ENCODE measurements at places on chromosomes 6 and 20.

DNA sequence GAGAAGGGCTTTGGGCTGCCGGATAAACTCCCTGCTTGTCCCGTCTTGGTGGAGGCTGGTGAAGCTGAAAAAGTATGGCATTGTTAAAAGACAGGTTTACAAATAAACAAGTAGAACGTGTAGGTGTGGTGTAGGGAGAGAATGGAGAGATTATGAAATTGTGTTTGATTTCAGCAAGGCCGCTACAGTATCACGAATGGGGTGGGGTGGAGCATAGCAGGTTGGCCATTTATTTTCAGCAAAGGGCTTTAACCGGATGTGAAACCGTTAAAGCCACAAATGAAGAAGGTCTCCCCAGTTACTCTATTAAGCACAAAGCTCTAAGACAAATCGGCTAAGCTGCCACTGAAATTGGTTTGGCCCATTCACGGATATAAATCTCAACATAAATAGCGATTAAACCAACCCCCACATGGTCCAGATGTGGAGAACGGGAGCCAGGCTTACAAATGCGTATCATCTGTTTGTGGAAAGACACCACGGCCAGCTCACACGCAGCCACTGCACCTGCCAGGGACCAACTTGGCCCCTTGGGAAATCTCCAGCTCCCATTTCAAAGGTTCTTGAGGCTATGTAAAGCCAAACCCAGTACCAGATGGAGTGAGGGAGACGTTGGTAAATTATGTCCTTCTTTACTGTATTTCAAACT is 94.0 kb downstream of the ZMYND8 start:
- DNase-seq, result peak; percentile 69

DNA sequence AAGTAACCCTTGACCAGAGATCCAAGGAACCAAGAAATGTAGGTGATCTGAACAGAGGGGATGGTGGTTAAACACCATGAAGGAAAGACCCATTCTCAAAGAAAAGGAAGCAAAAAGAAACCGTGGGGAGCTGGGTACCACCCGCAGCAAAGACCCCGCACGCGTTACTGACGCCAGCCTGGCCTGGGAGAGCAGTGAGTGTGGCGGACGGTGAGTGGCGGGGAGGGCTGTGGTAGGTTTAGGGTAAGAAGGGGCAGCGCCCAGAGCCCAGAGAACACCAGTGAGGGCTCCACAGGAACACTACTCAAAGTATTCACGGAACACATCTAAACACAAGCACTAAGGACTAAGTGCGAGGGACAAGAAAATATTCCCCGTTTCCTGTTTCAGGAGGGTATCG is 4.2 kb downstream of the GMEB2 start:
- no peak for DNase-seq

DNA sequence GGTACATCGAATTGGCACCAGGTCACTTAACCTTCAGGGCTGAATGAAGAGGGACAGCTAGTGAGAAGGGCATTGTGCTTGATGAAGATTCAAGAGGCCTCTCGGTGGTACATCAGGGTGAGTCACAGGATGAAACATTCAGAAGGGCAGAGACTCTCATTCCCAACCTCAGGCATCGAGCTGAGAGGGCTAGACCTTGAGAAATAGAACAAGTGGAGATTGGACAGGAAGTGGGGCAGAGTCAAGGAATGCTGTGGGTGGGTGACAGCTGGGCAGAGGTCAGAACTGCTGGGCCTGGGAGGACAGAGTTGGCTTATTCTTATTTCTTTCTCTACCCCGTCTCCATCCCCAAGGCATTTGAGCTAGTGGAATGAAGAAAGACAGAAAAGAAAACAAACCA is 126.0 kb downstream of the SCML4 start:
- no peak for DNase-seq

- no peak for DNase-seq
These were observed 149.5 kb downstream of the RNF144B start for GRCh38 chr6:18536591-18537055.

- DNase-seq, result peak; percentile 12
These were observed 3.1 kb downstream of the TNF start for GRCh38 chr6:31578184-31579118.

- DNase-seq, result no peak
These were observed 175.0 kb upstream of the CCN2 start for GRCh38 chr6:132126150-132126549.

DNA sequence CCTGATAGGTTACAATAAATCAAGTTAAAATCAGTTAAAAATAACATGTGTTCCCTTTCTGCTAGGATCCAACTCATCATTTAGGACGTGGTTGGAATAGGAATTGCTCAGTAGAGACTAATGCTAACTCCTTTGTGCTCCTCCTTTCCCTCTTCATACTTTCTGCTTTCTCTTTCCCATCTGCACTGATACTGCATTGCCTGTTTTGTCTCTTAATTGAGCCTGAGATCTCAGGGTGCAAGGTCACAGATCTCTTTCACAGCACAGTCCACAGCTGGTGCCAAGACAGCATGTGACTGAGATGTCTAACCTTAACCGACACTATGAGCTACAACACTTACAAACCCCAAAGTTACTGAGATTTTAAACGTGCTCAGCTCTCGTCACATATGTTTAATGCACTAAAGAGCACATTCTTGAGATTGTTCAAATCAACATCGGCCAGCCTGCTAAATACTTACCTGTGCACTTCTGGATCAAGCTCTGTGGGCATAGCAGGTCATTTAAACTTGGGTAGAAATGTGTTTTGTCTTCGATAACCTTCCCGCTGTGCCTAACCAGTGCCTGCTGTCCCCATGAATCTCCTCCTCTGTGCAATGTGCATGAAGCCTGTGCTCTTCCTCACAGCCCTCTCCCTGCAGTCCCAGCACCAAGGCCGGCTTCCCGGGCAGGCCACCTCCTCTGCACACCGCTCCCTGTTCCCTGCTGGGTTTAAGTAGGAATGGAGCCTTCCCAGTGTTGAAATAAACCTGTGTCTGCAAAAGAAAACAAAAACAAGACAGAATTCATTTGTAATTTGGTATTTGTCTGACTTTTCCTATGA is 39.6 kb upstream of the AFDN start:
- no peak for DNase-seq

DNA sequence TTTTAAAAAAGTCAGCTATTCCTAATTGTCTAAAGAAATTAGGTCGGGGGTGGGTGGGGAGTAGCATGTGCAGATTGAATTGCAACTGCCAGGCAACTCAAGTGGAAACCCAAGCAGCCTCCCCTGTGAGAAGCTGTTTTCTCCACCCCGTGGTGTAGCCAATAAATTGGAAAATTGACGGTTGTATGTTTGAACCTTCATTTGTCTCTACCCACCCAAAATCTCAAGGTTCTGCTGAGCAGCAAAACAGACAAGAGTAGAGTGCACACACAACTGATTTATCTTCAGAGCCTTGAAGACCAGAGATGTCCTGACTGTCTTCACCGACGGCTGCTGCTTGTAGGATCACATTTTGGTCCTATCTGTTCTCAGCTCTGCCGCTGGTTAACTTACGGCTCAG is 88.5 kb downstream of the DTD1 start:
- no peak for DNase-seq

DNA sequence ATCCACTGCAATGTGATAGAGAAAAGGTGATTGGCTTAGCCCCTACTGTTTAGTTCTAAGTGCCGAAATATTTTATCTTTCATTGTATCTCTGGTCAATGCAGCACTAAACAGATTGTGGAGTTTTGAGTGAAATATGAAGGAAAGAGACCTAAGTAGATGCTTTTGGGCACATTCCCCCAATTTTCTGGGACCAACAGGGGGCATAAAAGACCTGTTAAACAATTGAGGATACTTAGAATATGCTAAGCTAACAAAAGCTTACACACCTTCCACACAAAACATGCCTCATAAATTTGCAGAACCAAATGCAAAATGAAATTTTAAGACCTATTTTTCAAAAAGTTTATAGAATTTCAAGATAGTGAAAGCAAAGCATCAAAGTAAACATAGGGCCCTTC is 746.9 kb downstream of the TBC1D32 start:
- DNase-seq, result no peak

DNA sequence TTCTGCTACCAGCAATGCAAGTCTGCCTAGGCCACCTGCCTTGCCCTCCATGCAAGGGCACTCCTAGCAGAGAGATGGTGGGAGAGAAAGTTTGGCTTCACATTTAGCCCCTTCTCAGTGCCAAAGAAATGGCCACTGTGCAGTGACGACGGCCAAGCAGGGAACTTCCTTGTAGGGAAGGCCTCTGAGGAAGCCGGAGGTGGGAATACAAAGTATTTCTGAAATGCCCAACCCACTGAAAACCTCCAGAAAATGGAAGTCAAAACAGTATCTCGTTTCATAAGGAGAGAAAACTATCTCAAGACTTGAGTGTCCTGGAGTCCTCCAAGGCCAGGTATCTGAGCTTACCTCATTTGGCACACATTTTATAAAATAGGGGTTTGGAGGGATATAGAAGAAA is 42.7 kb downstream of the JAG1 start:
- DNase-seq, result no peak

DNA sequence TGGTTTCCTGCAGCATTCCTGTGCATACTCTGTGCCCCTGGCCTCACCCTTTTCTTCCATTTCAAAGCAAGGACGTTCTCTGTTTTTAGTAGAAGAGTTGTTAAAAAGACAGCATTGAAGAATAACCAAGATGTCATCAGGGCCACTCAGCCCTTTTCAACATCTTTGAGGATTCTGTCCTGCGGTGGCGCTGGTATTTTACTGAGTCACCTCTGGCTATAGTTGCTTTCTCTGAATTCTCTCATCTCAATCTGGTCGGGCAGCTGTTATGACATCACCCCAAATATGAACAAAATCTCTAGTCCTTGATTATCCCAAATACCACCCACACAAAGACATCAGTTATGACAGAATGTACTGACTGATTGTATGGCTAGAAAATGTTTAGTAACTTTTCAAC is 204.2 kb downstream of the GRIK2 start:
- no peak for DNase-seq

- DNase-seq, result no peak
These were observed 18.3 kb upstream of the FAM162B start for GRCh38 chr6:116783852-116784251.

Data from GM20000 (cell line).